ENCODE measurements at places on chromosomes 6 and 20.

DNA sequence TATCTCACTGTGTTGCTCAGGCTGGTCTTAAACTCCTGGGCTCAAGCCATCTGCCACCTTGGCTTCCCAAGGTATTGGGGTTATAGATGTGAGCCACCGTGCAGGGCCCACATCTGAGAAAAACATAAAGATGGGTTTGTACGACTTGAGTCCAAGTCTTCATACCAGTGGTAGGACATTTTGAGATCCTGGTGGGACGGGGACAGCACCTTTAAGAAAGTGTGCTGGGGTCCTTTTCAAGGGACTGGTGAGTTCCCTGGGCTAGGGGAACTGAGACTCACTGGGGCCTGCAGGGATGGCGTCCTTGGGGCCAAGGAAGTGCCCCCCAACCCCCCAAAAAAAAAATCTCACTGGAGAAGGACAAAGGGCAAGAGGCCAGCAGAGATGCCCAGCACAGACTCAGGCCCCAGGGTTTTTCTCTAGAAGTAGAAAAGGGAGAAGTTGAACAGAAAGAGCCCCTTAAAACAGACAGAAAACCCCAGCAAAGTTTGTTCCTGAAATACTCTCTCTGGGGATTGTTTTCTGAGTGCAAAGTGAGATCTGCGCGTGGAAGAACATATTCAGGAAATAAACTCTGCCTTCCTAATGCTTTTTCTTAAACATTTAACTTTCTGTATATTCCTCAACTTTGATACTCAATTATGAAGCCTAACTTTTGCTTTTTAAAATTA is 10.7 kb downstream of the OSBPL2 start:
- DNase-seq, result no peak

- DNase-seq, result no peak
Measured at GRCh38 chr6:157074969-157075368, 248.3 kb downstream of the TMEM242 start.

- DNase-seq, result no peak
Measured at GRCh38 chr6:118865100-118865391, 28.9 kb upstream of the ASF1A start.

DNA sequence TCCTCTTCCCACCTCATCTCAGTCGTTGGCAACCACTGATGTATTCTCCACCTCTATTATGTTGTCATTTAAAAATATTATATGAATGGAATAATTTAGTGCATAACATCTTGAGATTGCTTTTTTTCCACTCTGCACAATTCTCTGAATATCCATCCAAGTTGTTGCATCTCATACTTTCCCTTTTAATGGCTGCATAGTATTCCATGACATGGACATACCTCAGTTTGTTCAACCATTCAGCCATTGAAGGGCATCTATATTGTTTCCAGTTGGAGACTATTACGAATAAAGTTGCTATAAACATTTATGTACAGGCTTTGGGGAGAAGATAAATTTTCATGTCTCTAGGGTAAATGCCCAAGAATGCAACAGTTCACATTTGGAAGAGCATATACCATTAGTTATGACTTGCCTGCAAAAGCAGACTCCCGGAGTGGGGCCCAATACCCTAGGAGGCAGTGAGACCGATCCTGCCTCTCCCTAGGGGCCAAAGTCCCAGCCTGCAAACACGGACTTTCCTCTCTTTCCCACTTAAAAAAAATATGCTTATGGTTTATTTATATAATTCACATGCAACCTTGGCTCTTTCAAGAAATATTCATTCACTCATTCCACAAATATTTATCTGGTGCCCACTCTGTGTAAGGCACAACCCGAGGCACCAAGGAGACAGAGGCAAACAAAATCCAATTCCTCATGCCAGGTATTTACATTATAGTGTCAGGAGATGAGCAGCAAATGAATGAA is 227.0 kb upstream of the PMEPA1 start:
- no peak for DNase-seq

- DNase-seq, result no peak
Measured at GRCh38 chr6:145370559-145370958, 364.8 kb downstream of the EPM2A start.

DNA sequence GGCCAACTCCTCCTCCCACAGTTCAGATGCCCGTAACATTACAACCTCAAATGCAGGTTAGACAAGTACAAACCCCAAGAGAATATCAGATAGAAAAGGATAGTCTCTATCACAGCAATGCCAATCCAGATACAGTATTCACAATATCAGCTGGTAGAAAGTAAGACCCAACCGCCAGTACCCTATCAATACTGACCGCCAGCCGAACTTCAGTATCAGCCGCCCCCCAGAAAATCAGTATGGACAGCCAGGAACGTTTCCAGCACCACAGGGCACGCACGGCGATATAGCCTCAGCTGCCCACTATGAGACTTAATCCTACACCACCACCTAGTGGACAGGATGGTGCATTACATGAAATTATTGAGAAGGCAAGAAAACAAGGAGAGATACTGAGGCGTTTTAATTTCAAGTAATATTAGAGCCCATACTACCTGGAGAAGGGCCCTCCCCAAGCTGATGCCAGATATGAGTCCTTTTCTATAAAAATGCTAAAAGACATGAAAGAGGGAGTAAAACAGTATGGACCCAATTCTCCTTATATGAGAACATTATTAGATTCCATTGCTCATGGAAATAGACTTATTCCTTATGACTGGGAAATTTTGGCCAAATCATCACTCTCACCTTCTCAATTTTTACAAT is 17.6 kb upstream of the EIF2S2 start:
- DNase-seq, result peak; percentile 88

GRCh38 chr20:58149437-58150091 is 78.9 kb downstream of the ANKRD60 start:
- DNase-seq, result no peak

DNA sequence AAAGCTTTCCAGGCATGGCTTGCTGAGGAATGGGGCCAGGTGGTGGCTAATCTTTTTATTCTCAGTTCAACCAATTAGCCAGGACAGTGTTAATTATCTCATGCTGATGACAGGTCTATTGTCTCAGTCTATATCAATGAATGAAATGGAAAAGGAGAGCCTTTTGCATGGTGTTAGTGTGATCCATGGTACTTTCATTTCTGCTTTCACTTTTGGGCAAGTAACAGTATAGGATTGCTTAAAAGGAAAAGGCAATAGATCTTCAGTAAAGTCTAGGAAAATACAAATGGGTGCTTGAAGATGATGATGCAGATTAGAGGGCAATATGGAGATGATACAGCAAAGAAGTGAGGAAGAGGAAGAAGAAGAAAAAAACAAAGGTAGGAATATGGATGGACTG is 430.3 kb downstream of the TFAP2A start:
- no peak for DNase-seq

- DNase-seq, result no peak
Measured at GRCh38 chr6:7707787-7708186, 18.1 kb upstream of the BMP6 start.

- no peak for DNase-seq
Measured at GRCh38 chr6:42423244-42423643, 28.5 kb downstream of the TRERF1 start.

- DNase-seq, result no peak
Measured at GRCh38 chr6:41572613-41573012, 26.4 kb downstream of the FOXP4 start.

DNA sequence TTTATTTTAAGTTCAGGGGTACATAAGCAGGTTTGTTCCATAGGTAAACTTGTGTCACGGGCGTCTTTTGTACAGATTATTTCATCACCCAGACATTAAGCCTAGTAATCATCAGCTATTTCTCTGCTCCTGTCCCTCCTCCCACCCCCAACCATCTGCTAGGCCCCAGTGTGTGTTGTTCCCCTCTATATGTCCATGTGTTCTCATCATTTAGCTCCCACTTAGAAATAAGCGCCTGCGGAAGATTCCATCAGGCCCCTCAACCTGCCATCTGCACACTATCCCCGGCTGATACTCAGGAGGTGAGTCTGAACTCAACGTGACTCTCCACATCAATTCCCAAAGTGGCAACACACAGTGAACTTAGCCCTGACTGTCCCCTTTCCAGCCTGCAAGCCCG is 228.0 kb upstream of the SYNDIG1 start:
- DNase-seq, result no peak

DNA sequence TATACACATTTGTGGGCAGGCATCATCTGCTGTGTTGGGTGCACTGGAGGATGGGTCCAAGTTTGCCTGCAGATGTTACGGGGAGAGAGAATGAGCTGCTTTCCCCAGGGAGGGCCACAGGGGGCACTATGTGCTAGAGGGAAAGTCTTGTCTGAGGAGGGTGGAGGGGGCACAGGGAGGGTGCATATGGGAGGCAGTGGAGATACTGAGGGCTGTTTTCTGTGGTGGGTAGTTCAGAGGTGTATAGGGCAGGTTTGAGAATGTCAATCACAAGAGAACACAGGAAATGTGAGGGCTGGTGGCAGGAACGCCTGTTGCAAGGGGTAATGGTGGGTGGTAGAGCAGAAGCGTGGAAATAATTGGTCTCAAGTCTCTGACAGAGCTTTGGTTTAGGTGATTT is 7.7 kb upstream of the PTPRA start:
- DNase-seq, result no peak

GRCh38 chr20:48238326-48238725 is 453.0 kb upstream of the SULF2 start:
- DNase-seq, result no peak

GRCh38 chr6:51093871-51094270 is 275.2 kb downstream of the TFAP2B start:
- no peak for DNase-seq

DNA sequence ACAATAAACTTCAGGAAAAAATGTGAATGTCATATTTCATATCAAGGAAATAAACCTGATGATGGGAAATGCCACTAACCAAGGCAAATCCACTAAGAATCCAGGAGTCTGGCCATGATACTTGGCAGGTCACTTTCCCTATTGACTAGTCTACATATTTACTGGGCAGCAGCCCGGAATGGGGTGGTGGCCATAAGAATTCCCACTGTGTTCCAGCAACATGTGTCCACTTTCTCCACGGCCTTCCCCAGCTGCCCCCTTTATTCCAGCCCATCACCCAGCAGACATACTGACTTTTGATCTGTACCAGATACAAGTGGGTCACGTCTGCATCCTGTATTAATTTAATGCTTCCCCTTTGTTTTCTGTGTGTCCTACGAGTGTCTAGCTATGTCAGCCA is 234.5 kb upstream of the PRDM1 start:
- DNase-seq, result no peak

- no peak for DNase-seq
Measured at GRCh38 chr20:25486377-25486776, 78.9 kb downstream of the GINS1 start.

DNA sequence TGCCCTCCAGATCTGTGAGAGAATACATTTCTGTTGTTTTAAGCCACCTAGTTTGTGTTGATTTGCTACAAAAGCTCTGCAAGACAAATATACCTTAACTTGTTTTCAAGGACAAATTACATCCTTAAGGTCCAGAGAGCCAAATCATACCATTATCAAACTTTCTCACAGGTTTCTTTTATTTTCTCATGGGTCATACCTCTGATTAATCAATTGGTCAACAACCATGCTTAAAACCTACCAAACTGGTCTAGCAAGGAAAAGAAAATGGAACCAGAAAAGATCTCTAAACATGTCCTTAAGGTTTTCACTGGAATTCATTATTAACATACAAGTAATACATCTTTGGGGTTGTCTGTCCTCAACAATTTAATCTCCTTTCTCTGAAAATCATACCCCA is 535.0 kb downstream of the CD83 start:
- peak; percentile 42 for DNase-seq

GRCh38 chr6:35673755-35674154 is 15.0 kb downstream of the FKBP5 start:
- DNase-seq, result no peak

DNA sequence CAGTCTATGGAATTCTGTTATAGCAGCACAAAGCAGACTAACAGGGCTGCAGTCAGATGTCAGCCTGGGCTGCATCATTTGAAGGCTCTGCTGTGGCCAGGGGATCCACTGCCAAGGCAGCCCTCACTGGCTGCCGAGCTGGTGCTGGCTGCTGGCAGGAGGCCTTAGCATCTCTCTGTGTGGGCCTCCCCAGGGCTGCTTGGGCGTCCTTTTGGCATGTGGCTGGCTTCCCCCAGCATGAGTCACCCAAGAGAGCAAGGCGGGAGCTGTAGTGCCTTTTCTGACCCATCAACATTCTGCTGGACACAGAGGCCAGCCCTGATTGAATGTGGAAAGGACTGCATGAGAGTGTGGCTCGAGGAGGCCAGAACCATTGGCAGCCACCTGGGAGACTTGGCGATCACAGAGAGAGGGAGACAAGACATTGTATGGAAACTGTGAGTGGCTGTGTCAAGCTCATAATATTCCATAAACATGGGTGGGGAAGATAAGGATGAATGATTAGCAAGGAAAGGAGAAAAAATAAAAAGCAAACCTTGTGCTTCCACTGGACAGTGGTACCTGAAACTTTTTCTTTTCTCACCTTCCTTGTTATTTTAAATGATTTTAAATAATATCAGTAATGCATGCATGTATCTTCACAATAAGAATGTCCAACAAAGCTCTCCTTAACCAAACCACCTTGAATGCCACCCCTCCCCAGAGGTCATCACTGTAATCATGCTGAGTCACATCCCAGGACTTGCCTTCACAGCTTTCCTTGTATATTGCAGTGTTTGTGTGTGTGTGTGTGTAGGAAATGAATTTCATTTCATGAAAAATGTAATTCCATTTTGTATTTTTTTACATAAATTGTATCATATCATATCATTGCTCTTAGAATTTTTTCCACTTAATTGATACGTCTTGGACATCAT is 55.0 kb upstream of the VSX1 start:
- DNase-seq, result no peak

DNA sequence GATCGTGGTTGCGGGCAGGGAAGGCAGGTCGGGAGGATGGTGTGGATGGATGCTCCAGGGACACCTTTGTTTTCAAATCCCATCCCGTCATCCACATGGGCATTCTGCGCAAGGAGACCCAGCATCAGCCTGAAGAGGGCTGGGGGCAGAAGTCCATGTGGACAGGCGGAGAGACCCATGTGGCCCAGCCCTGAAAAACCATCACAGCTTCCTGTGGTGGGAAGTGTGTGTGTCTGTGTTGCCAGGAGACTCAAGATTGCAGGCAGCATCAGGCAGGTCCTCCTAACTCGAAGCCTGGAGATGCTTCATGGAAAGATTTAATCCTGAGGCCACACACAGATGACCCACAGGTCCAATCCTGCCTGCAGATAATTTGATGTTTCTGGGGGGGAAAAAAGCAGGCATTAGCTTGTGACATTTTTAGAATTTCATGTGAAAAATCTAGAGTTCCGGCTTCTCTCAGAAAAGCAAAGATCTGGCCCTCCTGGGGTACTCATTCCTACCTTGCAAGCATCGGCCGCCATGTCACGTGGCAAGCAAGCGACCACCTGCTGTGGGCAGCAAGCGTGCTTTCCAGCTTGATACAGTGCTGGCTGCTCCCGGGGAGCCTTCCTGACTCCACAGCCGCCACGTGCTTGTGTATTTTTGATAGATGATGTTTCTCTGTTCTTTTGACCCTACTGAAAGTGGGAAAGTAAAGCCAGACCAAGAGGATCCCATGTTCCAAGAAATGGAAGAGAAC is 25.8 kb downstream of the BCAS4 start:
- DNase-seq, result no peak

DNA sequence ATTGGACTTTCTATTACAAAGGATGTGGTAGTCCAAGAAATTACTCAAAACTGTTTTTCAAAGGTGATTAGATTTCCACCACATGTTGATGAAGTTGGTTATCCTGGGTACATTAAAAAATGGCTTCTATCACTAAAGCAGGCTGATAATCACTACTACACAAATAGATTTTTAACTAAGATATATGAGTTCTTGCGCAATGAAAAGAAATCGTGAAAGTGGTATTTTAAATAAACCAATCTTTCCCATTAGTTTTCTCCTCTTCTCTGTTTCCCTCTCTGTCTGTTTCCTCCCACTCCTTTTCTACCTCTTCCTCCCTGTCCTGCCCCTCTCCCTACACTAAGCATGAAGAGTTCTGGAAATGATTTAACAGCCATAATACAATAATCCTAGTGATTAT is 487.9 kb upstream of the CITED2 start:
- DNase-seq, result no peak

All from T47D (cell line).